Mesenchymal stem cell (in vitro differentiated cells and primary cell): ENCODE measurements at places on chromosomes 1 and 21.

DNA sequence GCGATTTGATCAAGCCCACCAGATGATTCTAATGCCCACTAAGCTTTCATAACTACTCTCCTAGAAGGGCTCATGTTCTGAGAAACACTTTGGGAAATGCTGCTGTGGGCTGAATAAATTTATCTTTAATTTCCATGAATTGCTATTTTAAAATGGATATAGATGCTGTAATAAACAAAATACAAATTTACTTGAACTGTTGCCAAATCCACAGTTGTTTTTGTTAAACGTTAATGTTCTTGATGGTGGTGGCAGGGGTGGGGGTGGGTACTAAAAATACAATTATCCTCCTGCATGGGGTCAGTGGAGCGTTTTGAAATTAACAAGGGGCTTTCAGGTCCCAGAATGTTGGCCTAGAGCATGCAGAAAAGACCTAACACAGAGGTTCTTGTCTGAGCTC lies 244.7 kb upstream of the POU3F1 start:
- H3K4me1 ChIP-seq = peaks cover 2% of the 10 kb centered on the region
- no peak overlapping the region for H3K27ac ChIP-seq
- H3K27me3 ChIP-seq = peaks cover 34% of the 10 kb centered on the region
- no peak overlapping the region for H3K4me3 ChIP-seq

- H3K4me1 ChIP-seq = peaks cover 6% of the 10 kb centered on the region
- H3K36me3 ChIP-seq = no peaks in the 10 kb centered on the region
Measured at GRCh38 chr1:167060141-167061072, 29.8 kb downstream of the GPA33 start.

- H3K27me3 ChIP-seq = no peaks in the 10 kb centered on the region
- H3K4me1 ChIP-seq = no peaks in the 10 kb centered on the region
- no peaks in the 10 kb centered on the region for H3K36me3 ChIP-seq
- DNase-seq = no peak
- no peak overlapping the region for H3K27ac ChIP-seq
Measured at GRCh38 chr1:222933273-222933672, 118.4 kb downstream of the DISP1 start.

GRCh38 chr1:76746206-76746605 lies 121.1 kb upstream of the ST6GALNAC5 start:
- no peaks in the 10 kb centered on the region for H3K4me1 ChIP-seq
- DNase-seq = no peak
- H3K4me3 ChIP-seq = no peak overlapping the region
- H3K27ac ChIP-seq = no peak overlapping the region

- H3K4me1 ChIP-seq = peaks cover 7% of the 10 kb centered on the region
- H3K27me3 ChIP-seq = peaks cover 27% of the 10 kb centered on the region
- H3K4me3 ChIP-seq = peak overlapping the region; percentile 75
Measured at GRCh38 chr1:10980841-10981727, 31.4 kb upstream of the TARDBP start.

- no peaks in the 10 kb centered on the region for H3K27me3 ChIP-seq
- H3K36me3 ChIP-seq = peaks cover 3% of the 10 kb centered on the region
- peak; percentile 51 for DNase-seq
- H3K27ac ChIP-seq = peak overlapping the region; percentile 98
- H3K4me3 ChIP-seq = peak overlapping the region; percentile 39
- H3K4me1 ChIP-seq = peaks cover 19% of the 10 kb centered on the region
Measured at GRCh38 chr1:91730801-91731732, 154.9 kb downstream of the TGFBR3 start.

GRCh38 chr1:167182571-167183320 lies 37.9 kb upstream of the POU2F1 start:
- DNase-seq = no peak
- no peaks in the 10 kb centered on the region for H3K36me3 ChIP-seq
- H3K4me1 ChIP-seq = peaks cover 2% of the 10 kb centered on the region
- H3K27ac ChIP-seq = no peak overlapping the region
- peaks cover 68% of the 10 kb centered on the region for H3K27me3 ChIP-seq

- no peaks in the 10 kb centered on the region for H3K36me3 ChIP-seq
- H3K27me3 ChIP-seq = no peaks in the 10 kb centered on the region
- no peaks in the 10 kb centered on the region for H3K4me1 ChIP-seq
- H3K4me3 ChIP-seq = no peak overlapping the region
- H3K27ac ChIP-seq = no peak overlapping the region
Measured at GRCh38 chr1:213457733-213458132, 406.7 kb downstream of the RPS6KC1 start.

- H3K4me1 ChIP-seq = no peaks in the 10 kb centered on the region
- H3K4me3 ChIP-seq = no peak overlapping the region
- no peaks in the 10 kb centered on the region for H3K27me3 ChIP-seq
- DNase-seq = no peak
Measured at GRCh38 chr1:182702826-182703524, 18.6 kb upstream of the RGS8 start.

DNA sequence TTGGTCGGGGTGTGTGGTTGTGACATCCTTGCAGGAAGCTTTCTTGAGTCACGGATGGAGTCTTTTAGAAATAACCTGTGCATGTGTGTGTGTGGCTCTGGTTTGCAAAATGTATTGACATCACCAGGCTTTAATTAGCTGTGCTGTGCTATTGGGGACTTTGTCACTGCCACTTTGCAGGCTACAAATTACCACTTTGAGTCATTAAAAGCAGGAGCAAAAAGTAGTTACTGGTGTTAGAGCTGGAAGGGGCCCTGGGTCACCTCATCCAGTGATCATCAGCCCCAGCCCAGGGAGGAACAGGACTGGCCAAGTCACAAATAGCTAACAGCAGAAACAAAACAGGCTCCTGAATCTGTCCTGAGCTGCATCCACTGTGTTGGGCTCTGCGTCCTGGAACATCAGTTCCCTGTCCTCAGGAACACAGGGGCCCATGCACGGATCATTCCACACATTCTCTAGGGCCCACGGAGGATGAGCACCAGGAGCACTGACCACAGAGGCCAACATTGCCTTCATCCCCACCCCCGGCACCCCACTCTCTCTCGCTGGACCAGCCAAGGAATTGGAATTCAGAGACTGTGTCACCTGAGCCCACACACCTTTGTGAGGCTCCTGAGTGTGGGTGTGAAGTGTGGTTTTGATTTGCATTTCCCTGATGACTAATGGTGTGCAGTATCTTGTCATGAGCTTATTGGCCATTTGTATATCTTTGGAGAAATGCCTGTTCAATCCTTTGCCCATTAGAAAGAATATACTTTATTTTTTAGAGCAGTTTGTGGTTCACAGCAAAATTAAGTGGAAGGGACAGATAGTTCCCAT lies 280.1 kb upstream of the C1orf174 start:
- no peak overlapping the region for H3K4me3 ChIP-seq
- no peaks in the 10 kb centered on the region for H3K4me1 ChIP-seq
- no peak overlapping the region for H3K27ac ChIP-seq
- no peaks in the 10 kb centered on the region for H3K36me3 ChIP-seq
- no peak for DNase-seq
- no peaks in the 10 kb centered on the region for H3K27me3 ChIP-seq

DNA sequence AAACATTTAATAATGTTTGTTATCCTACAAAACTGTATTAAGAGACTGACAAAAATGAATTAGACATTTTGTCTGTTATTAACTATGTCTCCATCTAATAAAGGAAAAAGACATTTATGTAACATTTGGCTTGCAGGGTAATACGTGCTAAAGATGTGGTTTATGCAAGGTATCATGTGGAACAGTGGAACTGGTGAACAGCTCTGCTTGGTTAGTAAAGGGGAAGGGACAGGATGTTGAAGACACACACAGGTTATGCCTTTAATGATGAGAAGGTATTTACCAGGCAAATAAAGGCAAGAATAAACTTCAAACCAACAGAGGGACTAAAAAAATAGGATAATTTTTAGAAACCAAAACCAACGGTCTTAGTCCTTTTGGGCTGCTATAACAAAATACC lies 93.1 kb downstream of the UCHL5 start:
- H3K4me3 ChIP-seq = no peak overlapping the region
- no peaks in the 10 kb centered on the region for H3K4me1 ChIP-seq
- no peak for DNase-seq
- no peaks in the 10 kb centered on the region for H3K36me3 ChIP-seq

DNA sequence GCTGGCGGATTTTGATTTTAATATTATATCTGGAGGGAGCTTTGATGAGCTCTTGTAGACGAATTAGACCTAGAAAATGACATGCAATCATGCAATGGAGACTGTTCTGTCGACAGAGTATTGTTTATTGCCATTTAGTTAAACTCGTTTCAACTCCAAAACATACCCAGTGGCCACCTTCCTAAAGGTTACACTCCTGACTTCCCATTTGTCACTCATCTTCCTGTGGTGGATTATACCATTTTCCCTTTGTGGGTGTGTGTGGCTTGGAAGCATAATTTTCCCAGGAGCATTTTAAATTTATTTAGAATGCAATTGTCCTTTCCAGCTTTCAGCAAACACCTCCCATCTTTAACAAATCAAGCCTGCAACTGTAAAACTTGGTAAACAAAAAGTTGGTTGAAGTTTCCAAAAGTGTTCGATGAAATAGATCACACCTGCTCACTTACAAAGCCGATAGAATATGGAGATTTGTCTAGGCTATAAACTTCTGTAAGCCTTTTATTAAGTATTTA lies 266.6 kb downstream of the GRIK1 start:
- no peaks in the 10 kb centered on the region for H3K27me3 ChIP-seq
- no peaks in the 10 kb centered on the region for H3K4me1 ChIP-seq
- DNase-seq = no peak
- no peaks in the 10 kb centered on the region for H3K36me3 ChIP-seq
- H3K4me3 ChIP-seq = no peak overlapping the region

- DNase-seq = peak; percentile 26
- H3K27ac ChIP-seq = no peak within 1 kb of the TSS
- peaks cover 12% of the 10 kb centered on the region for H3K4me1 ChIP-seq
- peaks cover 4% of the 10 kb centered on the region for H3K36me3 ChIP-seq
- H3K4me3 ChIP-seq = peak within 1 kb of the TSS; percentile 49
Measured at GRCh38 chr21:18244671-18245463, at the start of gene CHODL. Gene CHODL, plus strand, starts transcription at chr21:18244833. Its CDS starts 391 bp downstream, at chr21:18245224.

DNA sequence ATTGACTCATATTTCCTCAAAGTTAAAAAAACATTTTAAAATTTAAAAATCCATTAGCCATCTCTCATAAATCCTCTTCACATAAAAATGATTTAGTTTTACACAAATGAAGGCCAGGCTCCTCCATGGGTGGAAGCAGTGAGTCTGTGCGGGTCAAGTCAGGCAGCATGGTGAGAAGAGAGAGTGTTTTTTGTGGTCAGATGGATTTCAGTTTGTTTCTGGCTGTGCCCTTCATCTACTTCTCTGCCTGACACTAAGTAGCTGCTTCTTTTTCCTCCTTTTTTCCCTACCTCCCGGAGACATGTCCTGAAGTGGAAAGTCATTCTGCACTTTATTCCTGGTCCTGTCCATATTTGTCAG lies 10.3 kb downstream of the PLA2G4A start:
- H3K27me3 ChIP-seq = no peaks in the 10 kb centered on the region
- no peak for DNase-seq
- no peaks in the 10 kb centered on the region for H3K4me1 ChIP-seq

GRCh38 chr21:40151611-40152010 lies 284.4 kb downstream of the PCP4 start:
- no peak for DNase-seq
- no peaks in the 10 kb centered on the region for H3K36me3 ChIP-seq
- H3K27ac ChIP-seq = no peak overlapping the region
- H3K4me1 ChIP-seq = no peaks in the 10 kb centered on the region
- H3K27me3 ChIP-seq = no peaks in the 10 kb centered on the region
- no peak overlapping the region for H3K4me3 ChIP-seq

GRCh38 chr1:44276901-44277300 lies 63.6 kb downstream of the DMAP1 start:
- H3K27ac ChIP-seq = no peak overlapping the region
- no peaks in the 10 kb centered on the region for H3K4me1 ChIP-seq
- no peak for DNase-seq
- H3K27me3 ChIP-seq = no peaks in the 10 kb centered on the region
- H3K4me3 ChIP-seq = no peak overlapping the region

- H3K36me3 ChIP-seq = peaks cover 93% of the 10 kb centered on the region
- peak; percentile 98 for DNase-seq
- peaks cover 25% of the 10 kb centered on the region for H3K4me1 ChIP-seq
- H3K4me3 ChIP-seq = no peak overlapping the region
- H3K27me3 ChIP-seq = no peaks in the 10 kb centered on the region
Measured at GRCh38 chr1:224623743-224624333, 7.7 kb downstream of the CNIH3 start.

DNA sequence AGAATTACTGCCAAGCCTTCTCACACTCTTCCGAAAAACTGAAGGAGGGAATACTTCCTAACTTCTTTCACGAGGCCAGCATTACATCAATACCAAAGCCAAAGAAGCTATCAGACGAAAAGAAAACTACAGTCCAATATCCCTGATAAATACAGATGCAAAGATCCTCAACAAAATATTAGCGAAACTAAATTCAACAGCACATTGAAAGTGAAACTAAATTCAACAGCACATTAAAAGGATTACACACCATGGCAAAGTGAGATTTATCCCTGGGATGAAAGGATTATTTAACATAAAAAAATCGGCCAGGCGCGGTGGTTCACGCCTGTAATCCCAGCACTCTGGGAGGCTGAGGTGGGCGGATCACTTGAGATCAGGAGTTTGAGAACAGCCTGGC lies 176.8 kb downstream of the FAF1 start:
- H3K4me1 ChIP-seq = peaks cover 1% of the 10 kb centered on the region
- H3K27ac ChIP-seq = no peak overlapping the region
- no peak overlapping the region for H3K4me3 ChIP-seq

DNA sequence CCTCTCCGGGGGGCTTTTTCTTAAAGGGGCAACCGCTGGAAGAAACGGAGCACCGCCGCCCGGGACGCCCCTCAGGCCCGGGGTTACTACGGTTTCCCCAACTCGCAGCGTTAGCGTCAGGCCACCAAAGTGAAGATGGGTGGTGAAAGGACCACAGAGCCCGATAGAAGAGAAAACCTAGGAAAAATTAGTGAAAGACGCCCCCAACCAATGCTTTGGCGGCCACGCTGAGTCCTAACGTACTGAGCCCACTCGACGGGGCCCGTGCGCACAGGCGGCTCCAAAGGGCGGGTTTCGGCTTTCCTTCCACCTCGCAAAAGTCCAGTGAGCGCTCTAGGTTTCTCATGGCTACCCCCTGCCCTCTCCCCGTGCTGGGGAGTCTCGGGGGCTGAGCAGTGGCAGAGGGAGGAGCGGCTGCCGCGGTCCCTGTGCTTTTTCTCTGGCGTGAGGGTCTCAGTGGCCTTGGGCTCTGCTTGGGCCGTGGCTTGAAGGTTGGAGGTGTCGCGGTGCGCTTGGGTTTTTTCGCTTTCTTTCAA lies 12.2 kb upstream of the SPEN start:
- H3K27me3 ChIP-seq = no peaks in the 10 kb centered on the region
- H3K36me3 ChIP-seq = no peaks in the 10 kb centered on the region
- peaks cover 11% of the 10 kb centered on the region for H3K4me1 ChIP-seq

GRCh38 chr1:161763522-161764098 lies 2.5 kb upstream of the ATF6 start:
- peak; percentile 29 for DNase-seq
- peaks cover 2% of the 10 kb centered on the region for H3K4me1 ChIP-seq
- H3K27me3 ChIP-seq = no peaks in the 10 kb centered on the region
- H3K27ac ChIP-seq = no peak overlapping the region
- peaks cover 2% of the 10 kb centered on the region for H3K36me3 ChIP-seq
- no peak overlapping the region for H3K4me3 ChIP-seq

DNA sequence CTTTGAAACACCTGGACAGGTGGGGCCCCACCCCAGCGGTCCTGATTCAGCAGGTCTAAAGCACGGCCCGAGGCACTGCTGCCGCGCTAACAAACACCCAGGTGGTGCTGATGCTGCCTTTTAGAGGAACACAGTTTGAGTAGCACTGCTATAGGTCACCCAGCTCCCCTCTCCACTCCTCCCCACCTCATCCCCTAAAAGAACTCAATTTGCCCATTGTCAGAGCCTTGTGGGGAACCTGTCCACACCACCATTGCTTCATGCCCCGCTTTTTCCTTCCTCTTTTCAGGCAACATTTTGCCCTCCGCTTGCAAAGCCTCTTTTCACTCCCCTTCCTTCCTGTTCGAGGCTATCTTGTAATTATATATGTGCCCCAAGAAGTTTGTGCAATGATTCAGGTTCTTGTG lies 26.2 kb upstream of the PADI4 start:
- no peak overlapping the region for H3K27ac ChIP-seq
- no peak for DNase-seq
- no peaks in the 10 kb centered on the region for H3K36me3 ChIP-seq
- H3K4me1 ChIP-seq = peaks cover 5% of the 10 kb centered on the region
- H3K4me3 ChIP-seq = no peak overlapping the region
